ENCODE measurements at places on chromosomes 2 and 18.

- peak; percentile 45 for DNase-seq
Observed at GRCh38 chr18:23662309-23663263, at the start of gene ANKRD29. Gene ANKRD29, minus strand, starts transcription at chr18:23662911. Its CDS starts 181 bp downstream, at chr18:23662730.

- DNase-seq = no peak
Observed at GRCh38 chr18:45688113-45688512, 35.9 kb upstream of the SLC14A1 start.

GRCh38 chr2:144462266-144462665 lies 57.7 kb downstream of the ZEB2 start:
- DNase-seq = no peak

- DNase-seq = no peak
Observed at GRCh38 chr2:94982156-94982555, 43.4 kb upstream of the MAL start.

- DNase-seq = no peak
Observed at GRCh38 chr2:205369813-205370212, 312.5 kb upstream of the NRP2 start.

GRCh38 chr2:152600697-152601096 lies 116.6 kb downstream of the PRPF40A start:
- no peak for DNase-seq

GRCh38 chr2:150491430-150491829 lies 4.0 kb upstream of the RND3 start:
- no peak for DNase-seq

DNA sequence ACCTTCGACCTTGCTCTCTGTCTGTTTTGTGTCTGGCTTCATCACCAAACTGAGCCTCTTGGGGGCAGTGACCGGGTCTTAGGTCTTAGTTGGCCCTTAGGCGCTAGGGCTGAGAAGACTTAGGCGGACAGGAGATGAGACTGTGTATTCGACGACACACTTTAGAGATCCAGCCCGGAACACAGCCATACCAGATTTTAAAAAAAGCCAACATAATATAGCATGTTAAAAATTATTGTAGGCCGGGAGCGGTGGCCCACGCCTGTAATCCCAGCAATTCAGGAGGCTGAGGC lies 9.5 kb upstream of the PROC start:
- no peak for DNase-seq

DNA sequence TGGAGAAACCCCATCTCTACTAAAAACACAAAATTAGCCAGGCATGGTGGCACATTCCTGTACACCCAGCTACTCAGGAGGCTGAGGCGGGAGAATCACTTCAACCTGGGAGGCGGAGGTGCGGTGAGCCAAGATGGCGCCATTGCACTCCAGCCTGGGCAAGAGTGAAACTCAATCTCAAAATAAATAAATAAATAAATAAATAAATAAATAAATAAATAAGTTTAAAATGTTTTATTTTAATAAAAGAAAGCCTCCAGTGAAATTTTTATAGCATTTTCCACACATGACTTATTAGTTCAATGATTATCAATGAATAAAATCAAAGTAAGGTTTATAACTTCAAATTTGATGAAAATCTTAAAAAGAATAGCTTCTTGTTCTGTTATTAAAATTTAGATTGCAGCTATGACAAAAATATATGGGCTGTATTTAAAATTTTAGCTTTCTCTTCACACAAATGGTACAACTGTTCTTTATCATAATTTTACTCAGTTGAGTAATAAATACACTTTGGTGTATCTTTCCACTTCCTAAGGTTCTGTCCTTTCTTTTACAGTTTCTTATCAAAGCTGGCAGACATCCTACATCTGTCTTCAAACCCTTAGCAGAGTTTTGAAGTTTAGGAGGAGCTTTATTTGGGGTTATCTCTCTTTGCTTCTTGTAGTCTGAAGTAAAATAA lies 78.4 kb upstream of the ZSWIM2 start:
- DNase-seq = no peak

DNA sequence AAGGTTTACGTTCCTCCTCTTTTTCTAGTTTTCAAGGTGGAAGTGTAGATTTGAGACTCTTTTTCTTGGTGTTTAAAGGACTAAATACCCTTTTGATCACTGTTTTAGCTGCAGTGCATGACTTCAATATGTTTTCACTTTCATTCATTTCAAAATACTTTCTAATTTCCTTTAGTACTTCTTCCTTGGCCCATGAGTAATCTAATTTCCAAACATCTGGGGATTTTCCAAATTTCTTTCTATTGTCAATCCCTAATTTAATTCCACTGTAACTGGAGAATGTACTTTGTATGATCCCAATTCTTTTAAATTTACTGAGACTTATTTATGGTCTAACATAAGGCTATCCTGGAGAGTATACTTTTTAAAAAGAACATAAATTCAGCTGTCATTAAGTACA lies 3.8 kb upstream of the RHBDD1 start:
- no peak for DNase-seq

GRCh38 chr2:122863532-122863931 lies 1108.1 kb downstream of the TSN start:
- DNase-seq = no peak

- no peak for DNase-seq
Observed at GRCh38 chr18:54480616-54481015, 110.4 kb upstream of the DYNAP start.

GRCh38 chr18:24534271-24534670 lies 73.8 kb downstream of the HRH4 start:
- DNase-seq = no peak

DNA sequence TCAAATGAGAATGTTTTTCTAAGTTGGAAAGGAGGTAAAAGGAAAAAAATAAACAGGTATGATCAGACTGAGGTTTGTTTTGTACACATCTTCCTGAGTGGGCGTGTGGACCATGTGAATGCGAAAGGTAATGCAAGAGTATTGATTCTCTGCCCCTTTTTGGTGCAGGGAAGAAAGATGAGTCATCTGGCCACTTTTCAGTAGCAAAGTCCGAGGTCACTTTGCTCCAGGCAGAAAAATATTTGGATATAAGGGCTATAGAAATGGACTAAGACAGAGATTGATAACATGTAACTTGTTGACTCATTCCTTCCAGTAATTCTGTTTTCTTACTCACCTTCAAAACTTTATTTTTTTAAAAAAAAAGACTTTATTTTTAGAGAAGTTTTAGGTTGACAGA lies 130.5 kb downstream of the DSEL start:
- no peak for DNase-seq

DNA sequence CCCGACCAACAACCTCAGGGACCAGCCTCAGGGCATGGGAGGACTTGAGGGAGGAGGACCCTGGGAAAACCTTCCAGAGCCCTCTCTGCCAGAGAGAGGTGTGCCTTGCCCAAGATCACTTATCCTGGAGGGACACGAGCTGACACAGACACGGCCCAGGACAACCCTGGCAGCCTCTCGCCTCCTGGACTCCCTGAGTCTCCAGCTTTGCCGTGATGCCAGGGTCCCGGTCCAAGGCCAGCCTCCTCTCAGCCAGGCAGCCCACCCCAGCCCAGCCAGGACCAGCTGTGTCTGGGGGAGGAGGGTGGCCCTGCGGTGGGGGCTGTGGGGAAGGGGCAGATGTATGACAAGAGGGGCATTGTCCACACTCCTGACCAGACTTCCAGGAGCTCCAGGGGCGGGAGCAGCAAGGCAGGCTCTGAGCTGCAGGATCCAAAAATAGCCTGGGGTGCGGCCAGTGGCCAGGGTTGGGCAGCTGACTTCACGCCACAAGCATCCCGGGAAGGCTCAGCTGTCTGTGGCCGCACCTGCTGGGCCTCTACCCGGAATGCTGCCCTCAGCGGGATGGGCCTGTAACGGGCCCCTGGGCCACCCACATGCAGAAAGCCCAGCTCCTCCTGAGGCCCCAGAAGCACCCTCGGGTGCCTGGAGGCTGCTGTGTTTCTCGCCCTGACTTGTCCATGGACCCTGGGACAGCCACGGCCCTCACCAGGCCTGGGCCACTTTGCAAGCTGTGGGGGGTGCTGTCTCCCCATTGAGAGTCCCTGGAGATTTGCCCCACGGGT lies 65.5 kb upstream of the GPC1 start:
- DNase-seq = peak; percentile 100

DNA sequence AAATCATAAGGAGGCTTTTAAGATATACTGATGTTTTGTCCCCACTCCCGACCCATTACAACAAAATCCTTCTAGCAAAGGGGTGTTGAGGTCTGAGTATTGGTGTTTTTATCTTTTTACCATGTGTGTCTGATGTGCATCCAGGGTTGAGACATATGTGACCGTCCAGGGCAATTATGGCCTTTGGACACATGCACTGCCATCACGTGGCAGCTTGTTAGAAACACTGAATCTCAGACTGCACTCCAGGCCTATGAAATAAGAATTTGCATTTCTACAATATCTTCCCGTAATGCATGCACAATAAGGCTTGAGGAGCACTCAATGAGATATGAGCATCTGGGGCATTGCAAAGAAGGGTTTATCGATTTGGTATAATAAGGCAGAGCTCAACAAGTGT lies 235.1 kb upstream of the ZNF804A start:
- DNase-seq = no peak

DNA sequence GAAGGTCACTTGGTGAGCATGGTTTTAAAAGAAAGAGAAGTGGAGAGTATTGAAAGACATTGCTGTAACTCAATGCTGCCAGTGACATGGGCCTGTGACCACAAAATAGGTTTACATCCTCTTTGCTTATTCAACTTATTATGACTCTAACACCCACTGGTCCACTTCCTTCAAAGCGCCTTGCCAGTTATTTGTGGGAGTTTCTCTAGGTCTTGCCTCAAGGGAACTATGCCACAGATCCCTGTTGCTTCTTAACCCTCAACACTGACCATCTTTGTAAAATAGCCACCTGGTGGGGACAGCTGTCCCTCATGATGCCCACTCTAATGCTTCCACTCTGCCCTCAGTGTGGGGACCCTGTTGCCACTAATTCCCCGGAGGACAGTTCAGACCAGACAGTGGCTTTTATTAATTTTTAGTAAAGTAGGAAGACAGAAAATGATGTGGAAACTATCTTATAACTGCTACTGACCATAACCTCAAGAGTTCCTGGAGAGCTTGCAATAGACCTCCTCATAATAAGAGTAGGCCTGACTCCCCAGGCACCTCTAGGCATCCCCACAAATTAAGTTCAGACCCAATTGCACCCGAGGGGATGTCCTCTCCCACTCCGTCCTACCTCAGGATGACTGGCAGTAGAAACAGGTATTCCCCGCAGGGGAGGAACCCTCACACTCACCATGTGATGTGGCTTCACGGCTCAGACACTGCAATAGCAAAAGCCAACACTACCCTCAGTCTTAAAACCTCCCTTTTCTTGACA lies 31.3 kb upstream of the SLC25A52 start:
- DNase-seq = no peak

- peak; percentile 96 for DNase-seq
Observed at GRCh38 chr2:241965931-241966412, 96.4 kb downstream of the RTP5 start.

- no peak for DNase-seq
Observed at GRCh38 chr2:24779116-24779515, 14.1 kb downstream of the PTRHD1 start.

- DNase-seq = no peak
Observed at GRCh38 chr2:126669772-126670171, 13.8 kb downstream of the GYPC start.

GRCh38 chr18:47175283-47175897 lies 774 bp downstream of the IER3IP1 start:
- no peak for DNase-seq

DNA sequence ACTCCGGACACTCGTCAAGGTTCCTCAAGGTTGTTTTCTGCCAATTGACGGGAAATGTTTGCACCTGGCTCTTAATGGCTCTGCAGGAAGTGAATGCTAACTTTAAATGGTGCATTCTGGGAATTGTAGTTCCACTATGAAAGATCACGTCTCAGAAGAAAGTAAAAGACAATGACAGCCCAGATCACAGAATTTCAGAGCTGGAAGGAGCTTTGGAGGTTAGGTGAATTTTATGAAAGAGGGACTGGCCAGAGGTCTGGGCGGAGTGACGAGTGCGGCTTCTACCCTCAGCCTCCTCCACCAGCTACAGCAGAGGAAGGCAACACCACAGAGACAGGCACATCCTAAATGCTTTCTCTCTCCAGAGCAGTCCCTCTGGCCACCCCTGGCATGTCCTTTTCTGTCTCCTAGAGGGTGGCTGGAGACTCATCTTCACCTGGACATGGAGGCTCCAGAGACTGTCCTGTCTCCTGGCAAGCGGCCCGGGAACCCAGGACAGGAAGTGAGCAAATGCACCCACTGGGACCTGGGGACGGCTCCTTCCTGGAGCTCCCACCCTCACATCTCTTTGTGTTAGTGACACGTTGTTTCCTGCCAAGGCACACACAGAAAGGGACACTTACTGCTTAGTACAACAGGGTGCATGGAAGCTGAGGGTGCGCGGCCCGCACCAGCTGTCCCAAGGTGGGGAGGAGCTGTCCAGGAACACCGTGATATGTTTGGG lies 19.4 kb downstream of the THAP4 start:
- DNase-seq = no peak

- no peak for DNase-seq
Observed at GRCh38 chr2:235543128-235543750, 49.4 kb downstream of the AGAP1 start.

DNA sequence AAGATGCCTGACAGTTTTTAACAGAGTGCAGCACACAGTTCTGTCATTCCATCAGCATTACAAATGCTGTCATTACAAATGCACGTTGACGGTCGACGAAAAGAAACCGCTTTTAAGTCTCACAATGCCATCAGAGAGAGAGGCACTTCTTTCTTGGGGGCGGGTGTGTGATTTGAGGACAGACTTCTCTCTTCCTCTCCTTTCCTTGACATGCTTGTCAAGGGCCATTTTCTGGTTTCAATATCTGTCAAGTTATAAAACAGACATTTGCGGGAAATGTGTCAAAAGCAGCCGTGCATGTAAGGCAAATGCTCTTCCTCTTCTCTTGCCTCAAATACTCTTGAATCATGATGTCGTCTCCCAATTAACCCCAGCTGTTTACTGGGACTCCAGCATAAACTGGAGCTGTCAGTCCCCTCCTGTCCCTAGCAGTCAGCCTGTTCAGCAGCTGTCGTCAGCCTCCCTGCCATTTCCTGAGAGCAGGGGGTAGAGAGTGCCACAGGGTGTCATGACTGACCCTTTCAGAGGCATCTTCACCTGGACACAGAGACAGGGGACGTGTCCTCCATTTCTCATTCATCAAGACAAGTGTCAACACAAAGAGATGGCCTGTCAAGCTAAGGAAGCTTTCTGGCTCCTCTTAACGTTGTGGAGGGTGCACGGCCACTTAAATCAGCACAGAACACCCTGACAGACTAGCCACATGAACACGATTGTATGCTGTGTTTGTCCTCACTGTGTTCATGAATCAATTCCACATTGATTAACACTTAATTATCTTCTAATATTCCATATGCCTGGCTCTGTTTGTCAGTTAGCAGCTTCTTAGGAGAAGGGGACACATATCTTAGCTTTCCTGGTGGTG lies 305.4 kb upstream of the RAB6C start:
- no peak for DNase-seq

Measured in hepatic stellate cell (primary cell).